ENCODE measurements at places on chromosomes 5 and 9.

GRCh38 chr9:113446323-113446740 is 17.2 kb upstream of the RGS3 start:
- DNase-seq: no peak

GRCh38 chr5:159459951-159460538 is 129.8 kb upstream of the IL12B start:
- no peak for DNase-seq

DNA sequence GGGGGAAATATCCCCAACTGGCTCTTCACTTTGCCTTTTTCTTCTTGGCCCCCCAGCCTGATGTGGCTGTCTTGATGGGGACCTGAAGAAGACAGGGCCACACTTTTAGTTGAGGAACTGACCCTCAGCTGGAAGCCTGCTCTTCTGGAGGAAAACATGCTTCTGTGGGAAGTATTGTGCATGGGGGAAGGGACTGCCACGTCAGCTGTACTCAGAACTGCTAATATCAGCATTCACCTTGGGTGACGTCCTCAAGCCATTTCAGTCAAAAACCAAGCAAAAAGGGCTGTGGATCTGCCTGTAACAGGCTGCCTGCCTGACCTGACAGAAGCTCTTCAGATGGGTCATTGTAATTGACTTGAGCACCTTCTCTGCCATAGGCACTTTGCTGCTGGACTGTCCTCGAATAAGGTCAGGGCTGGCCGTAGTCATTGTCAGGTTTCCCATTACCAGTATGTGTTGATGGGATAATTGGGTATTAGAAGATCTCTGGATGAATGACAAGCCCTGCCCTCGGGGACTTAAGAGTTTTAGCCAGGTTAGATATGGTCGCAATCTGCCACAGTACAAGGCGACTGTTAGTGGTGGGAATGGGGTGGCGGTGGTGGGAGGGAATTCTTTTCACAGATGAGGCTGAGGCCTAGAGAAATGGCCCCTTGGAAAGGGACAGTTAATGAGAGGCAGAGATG is 10.4 kb downstream of the RAI14 start:
- DNase-seq: no peak

DNA sequence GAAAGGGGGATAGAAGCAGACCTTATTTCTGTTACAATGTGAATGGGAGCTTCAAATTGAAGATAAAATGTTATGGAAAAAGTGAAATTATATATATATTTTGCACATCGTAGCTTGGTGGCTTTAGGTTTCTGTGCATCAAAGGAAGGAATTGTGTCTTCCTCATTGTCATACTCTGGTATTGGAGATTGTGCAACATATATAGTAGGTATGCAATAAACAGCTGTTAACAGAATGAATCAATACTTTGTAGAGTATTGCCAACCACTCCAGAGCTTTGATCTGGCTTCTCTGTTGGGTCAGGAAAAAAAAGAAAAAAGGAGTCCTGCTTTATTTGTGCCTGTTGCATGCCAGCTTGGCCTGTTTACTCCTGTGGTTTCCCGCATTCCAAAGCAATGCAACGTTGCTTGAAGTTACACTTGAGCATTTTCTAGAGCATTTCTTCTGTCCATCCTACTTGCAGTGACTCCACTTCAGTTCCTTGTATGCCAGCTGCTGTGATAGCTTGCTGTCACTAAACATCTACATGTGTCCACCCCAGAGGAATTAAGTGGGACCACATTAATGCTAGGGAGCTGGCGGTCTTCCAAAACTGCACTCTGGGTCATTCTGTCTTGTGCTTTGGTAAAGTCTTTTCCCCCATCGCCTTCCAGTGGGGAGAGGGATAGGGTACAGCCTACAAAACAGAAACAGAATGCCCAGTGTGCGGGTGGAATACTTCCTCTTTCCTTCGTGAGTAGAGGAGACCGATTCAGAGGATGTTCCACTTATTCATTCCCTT is 62.0 kb upstream of the MEF2C start:
- DNase-seq: no peak

DNA sequence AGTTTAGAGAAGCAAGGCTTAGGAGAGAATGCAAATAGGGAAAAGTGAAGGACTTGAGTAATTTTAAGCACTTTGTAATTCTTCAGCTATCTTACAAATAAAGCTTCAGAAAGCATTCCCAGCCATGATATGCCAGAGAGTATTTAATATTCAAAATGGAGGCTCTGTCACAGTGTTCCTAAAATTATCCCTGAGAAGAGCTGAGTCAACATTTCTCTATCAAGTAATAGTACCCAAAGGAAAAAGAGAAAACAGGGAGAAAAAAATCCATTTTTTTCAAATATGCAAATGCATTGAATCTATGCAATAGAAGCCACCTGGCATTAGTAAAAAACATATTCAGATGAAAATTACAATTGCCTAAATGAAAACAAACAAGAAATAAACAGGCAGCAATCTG is 392.6 kb upstream of the FAM174A start:
- no peak for DNase-seq

- no peak for DNase-seq
Measured at GRCh38 chr5:151673421-151673820, 13.3 kb downstream of the SPARC start.

GRCh38 chr5:138273834-138274188 is 610 bp downstream of the GFRA3 start:
- DNase-seq: no peak

GRCh38 chr5:86030753-86031152 is 587.0 kb upstream of the COX7C start:
- DNase-seq: no peak

GRCh38 chr9:1637401-1637800 is 377.7 kb upstream of the SMARCA2 start:
- DNase-seq: no peak

DNA sequence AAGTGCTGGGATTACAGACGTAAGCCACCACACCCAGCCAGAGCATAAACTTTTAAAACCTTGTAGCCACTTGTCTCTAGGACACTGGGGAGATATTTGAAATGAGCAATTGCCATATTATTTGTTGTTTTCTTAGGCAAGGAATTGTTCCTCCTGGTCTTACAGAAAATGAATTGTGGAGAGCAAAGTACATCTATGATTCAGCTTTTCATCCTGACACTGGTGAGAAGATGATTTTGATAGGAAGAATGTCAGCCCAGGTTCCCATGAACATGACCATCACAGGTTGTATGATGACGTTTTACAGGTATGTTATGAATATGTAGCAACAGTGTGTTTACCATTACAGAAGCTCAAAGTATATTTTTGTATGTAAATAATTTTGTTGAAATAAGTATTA is 30.5 kb downstream of the SFXN1 start:
- no peak for DNase-seq

DNA sequence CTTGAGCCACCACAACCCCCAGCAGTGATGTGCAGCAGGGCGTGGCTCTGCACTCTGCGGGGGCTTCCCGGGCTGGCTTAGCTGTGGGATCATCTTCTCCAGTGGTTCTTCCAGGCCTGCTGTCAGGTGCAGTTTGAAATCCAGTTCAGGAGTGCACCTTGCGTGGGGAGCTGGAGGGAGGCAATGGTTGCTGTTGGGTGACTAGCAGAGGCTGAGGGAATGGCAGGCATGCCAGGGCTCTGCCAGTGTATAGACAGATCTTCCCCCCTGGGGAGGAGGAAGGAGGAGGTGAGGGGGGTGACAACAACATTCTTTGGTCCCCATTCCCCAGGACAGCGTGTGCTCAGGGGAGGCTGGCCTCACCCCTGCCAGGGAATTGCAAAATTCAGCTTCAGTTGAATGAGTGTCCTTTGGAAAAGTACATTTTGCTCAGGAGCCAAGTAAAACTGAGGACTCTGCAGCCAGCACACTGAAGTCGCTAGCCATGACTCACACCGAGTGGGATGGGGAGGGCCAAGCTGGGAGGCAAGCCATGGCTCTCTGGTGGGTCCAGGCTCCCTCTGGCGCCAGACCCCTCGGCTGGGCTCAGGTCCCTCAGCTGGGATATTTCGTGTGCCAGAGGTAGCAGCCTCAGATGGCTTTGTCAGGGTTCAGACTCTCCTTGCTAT is 35.0 kb downstream of the ERGIC1 start:
- DNase-seq: no peak

- DNase-seq: no peak
Measured at GRCh38 chr5:105849701-105850100, 1821.0 kb downstream of the EFNA5 start.

- DNase-seq: no peak
Measured at GRCh38 chr9:95004411-95005277, 278.1 kb downstream of the AOPEP start.

Measured in esophagus squamous epithelium (tissue), 5 donors.